ENCODE measurements at places on chromosomes 2 and 18.
A peak's percentile ranks its signal among the peaks of the same experiment; 100 is the strongest.

DNA sequence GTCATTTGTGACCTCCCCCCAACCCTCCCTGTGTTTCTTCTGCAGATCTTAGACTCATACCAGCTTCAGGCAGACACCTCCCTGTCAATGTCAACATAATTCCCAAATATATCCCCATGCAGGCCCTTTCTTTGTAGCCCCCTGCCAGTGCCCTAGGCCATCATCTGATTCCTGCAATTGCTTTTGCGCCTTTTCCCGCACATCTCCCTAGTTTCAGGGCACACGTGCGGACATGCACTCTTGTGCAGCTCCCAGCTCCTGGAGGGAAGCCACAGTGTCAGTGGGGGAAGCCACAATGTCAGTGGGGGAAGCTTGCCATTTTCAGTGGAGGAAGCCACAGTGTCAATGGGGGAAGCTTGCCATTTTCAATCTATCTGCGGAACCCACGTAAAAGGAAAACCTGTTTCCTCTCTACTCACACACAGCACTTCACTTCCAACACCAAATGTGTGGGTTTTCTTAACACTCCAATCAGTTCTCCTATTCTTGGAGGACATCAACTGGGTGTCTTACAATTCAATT lies 256.4 kb downstream of the ACKR3 start:
- no peak for DNase-seq

DNA sequence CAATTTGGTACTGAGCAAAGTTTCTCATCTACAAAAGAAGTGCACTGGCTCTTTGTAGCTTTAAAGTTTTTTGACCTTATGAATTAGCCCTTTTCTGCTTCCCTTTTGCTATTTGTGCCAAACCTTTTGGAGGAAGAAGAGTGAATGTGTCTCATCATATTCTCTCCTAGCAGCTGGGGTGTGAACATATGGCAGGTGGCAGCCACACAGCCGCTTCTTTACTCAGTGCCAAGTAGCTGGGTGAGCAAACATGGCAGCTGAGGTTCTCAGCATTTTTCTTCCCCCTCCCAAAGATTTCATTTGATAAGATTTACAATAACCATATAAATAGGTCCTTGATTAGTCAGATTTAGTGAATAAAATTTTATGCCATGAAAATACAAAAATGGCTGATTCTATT lies 46.7 kb upstream of the STK17B start:
- no peak for DNase-seq

GRCh38 chr2:196105951-196106350 lies 37.3 kb upstream of the DNAH7 start:
- DNase-seq, result no peak

- DNase-seq, result peak; percentile 24
Observed at GRCh38 chr18:36756242-36756641, 72.6 kb downstream of the TPGS2 start.

DNA sequence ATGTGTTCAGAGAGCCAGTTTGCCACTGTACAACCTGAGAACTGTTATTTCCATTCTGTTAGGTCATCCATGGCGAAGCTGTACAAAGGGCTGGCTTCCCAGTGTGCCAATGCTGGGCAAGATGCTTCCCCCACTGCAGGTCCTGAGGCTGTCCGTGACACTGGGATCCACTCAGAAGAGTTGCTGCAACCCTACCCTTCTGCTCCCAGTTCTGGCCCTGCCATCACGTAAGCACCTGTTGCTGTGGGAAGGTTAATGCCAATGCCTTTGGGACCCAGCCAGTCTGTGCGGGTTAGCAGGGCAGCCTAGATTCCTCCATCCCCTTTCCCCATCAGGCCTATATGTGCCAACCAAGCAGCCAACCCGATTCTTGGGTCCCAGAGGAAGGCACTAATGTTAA lies 68.3 kb downstream of the ARHGEF33 start:
- no peak for DNase-seq

DNA sequence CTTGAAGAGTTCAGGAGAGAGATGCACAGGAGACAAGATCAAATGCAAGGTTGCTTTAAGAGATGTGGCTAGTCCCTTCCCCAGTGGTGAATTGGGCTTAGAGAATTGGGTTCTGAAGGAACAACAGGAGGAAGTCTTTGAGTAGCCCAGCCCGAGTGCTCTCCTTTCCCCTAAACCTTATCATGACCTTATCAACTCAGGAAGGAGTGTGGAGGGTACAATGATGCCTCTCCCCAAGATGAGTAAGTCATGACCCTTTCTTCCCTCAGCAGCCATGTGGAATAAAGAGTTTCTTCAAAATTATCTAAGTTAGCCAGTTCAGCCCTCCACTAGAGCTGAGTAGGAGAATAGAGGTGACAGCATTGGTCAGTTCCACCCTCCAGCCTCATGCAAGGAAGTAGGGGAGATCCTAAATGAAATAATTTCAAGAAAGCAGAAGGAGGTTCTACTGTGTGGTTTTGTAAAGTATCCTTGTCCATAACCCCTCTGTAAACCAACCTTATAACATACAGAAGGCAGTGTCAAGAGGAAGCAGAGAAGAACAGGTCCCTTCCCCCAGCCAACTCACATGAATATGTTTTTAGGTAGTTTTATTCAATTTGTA lies 88.4 kb downstream of the ARHGAP15 start:
- no peak for DNase-seq

GRCh38 chr2:26148501-26148900 lies 24.4 kb upstream of the GAREM2 start:
- no peak for DNase-seq

- no peak for DNase-seq
Observed at GRCh38 chr2:62662554-62662953, 43.0 kb upstream of the EHBP1 start.

DNA sequence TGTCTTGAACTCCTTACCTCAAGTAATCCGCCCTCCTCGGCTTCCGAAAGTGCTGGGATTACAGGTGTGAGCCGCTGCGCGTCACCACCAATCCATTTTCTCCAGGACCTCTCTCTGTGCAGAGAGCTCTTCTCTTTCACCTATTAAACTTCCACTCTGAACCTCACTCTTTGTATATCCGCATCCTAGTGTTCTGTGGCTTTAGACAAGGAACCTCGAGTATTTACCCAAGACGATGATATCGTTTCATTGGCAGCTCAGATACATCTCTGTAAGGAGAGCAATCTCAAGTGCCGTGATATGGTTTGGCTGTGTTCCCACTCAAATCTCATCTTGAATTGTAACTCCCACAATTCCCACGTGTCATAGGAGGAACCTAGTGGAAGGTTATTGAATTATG lies 15.1 kb upstream of the WDR33 start:
- no peak for DNase-seq

DNA sequence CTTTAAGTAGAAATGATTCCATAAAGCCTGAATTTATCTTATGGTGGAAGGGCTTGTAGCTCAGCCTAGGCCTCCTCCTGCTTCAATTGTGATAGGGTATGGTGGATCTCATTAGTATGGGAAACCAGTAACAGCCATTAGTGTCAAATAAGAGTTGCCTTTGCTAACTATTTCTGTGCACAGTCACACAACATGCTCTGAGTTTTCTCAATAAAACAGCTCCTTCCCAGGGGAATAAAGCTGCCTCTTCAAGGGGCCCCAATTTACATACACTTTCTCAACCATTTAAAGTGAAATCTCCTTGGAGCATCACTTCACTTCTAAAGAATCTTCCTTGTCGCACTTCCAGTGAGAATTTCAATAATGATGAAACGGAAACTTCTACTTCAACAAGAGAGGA lies 53.4 kb downstream of the KLF7 start:
- no peak for DNase-seq

GRCh38 chr18:4807604-4808293 lies 352.6 kb upstream of the DLGAP1 start:
- DNase-seq, result no peak

- DNase-seq, result peak; percentile 75
Observed at GRCh38 chr2:42095923-42096408, 48.1 kb downstream of the PKDCC start.

GRCh38 chr2:39648580-39648979 lies 17.1 kb upstream of the TMEM178A start:
- DNase-seq, result no peak

GRCh38 chr2:177264209-177264692 lies 276 bp downstream of the NFE2L2 start:
- no peak for DNase-seq

DNA sequence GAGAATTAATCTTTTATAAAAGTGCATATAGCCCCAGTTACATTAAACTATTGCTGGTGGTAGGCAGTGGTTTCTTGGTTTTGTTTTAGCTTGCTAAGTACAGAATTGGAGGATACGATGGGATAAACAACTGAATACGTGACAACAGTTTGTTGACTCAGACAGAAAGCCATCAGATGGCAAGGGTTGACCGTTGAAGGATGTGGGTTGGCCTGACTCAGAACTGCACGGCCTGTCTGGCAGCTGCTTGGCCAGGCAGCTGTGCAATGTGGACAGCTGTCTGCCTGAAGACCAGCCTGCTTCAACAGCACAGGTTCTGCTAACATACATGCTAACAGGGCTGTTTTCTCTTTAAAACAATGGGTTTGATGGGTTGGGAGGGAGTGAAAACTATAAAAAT lies 46.6 kb downstream of the PRKRA start:
- no peak for DNase-seq

GRCh38 chr2:109260886-109261700 lies 132.1 kb downstream of the SH3RF3 start:
- no peak for DNase-seq

- no peak for DNase-seq
Observed at GRCh38 chr2:46198164-46198883, 98.9 kb upstream of the EPAS1 start.

- DNase-seq, result no peak
Observed at GRCh38 chr2:203400805-203401585, 72.8 kb downstream of the ABI2 start.

DNA sequence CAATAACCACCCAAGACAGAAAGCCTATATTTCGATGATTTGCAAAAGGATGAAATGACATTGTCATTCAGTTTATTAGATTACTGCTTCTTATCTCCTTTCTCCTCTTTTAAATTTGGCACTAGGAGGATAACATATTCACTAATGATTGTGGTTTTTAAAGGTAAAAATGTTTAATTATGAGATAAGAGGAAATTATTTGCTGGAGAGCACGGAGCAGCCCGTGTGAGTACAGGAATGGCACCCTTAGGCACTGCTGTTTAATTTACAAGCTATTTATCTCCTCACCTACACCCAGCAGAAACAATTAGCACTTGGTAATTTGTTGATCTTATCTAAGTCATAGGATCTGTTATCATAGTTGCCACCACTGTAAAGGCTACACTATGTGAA lies 87.4 kb upstream of the SP3 start:
- peak; percentile 27 for DNase-seq

GRCh38 chr2:1222056-1222455 lies 191.2 kb upstream of the TPO start:
- no peak for DNase-seq

GRCh38 chr2:168200930-168201583 lies 46.3 kb downstream of the STK39 start:
- DNase-seq, result no peak

Data from LoVo (cell line).